ENCODE measurements at places on chromosomes 2 and 18.

- DNase-seq, result no peak
Observed at GRCh38 chr2:128565441-128565840, 246.8 kb upstream of the HS6ST1 start.

DNA sequence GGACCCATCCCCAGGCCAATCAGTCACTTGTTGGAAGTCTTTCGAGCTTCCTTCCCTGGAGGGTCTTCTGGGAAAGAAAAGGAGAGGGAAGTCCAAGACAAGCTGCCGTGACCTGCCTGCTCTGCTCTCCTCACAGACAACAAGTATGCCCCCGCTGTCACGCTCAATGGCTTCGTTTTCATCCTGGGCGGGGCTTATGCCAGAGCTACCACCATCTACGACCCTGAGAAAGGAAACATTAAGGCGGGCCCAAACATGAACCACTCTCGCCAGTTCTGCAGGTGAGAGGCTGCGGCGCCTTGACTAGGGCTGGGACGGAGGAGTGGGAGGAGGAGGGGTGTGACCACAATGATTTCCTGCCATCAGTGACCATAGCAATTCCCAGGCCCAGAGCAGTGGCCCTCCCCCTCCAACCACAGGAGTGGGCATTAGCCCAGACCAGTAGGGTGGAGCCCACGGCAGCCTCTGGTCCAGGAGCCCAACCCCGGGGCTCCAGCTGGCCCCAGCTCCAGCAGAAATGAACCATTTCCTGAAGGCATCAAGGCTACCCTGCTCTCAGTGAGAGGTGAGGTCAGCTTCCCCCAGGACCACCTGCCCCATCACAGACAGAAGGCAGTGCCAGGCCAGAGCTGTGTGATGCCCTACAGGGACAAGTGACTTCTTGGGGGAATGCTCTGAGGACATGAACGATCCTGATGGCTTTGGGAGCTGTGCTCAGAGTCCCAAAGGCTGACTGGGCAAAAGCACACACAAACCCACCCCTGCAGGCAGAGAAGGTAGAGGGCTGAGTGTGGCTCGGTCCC, 223.1 kb downstream of the ATAD2B start:
- DNase-seq, result no peak

GRCh38 chr2:31962757-31963361, 47.9 kb downstream of the MEMO1 start:
- DNase-seq, result no peak

GRCh38 chr2:217951521-217952247, 51.1 kb downstream of the TNS1 start:
- no peak for DNase-seq

DNA sequence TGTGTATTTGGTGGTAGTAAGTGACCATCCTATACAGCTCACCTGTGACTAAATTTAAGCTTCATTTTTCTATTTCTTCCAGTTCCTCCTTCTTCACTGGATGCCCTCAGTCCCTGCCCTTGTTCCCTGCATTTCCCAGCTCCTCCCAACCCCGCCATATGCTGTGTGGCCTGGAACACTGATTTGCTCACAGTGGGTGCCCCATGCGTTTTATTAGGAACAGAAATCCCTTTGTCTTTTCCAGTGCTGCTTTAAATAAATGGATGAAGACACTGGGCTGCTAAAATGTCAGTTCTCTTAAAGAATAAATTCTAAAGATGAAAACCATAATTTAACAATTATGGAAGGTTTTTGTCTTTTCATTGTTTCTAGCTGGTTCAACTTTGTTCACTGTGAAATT, 477.3 kb downstream of the DCDC2C start:
- no peak for DNase-seq

- DNase-seq, result peak; percentile 49
Observed at GRCh38 chr2:143936848-143937722, 582.8 kb downstream of the ZEB2 start.

GRCh38 chr2:227204452-227204851, 40.0 kb downstream of the COL4A3 start:
- no peak for DNase-seq

- no peak for DNase-seq
Observed at GRCh38 chr2:134712736-134713135, 6.1 kb downstream of the TMEM163 start.

DNA sequence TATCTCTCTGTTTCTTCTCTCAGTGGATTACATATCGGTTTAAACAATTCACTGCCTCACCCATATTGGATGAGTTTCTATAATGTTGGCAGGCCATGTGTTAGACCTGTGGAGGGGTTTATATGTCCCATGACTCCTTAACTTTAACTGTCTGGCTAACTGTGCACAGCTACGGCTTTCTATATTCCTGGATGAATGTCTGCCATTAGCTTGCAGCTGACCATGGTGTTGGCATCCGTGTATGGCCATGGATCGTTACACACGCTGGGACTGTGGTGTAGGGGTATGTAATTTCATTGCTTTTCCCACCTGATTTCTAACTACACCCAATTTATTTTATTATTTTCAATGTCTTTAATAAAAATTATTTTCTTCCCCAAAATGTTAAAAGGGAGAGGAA, 3.3 kb upstream of the TANC1 start:
- no peak for DNase-seq

DNA sequence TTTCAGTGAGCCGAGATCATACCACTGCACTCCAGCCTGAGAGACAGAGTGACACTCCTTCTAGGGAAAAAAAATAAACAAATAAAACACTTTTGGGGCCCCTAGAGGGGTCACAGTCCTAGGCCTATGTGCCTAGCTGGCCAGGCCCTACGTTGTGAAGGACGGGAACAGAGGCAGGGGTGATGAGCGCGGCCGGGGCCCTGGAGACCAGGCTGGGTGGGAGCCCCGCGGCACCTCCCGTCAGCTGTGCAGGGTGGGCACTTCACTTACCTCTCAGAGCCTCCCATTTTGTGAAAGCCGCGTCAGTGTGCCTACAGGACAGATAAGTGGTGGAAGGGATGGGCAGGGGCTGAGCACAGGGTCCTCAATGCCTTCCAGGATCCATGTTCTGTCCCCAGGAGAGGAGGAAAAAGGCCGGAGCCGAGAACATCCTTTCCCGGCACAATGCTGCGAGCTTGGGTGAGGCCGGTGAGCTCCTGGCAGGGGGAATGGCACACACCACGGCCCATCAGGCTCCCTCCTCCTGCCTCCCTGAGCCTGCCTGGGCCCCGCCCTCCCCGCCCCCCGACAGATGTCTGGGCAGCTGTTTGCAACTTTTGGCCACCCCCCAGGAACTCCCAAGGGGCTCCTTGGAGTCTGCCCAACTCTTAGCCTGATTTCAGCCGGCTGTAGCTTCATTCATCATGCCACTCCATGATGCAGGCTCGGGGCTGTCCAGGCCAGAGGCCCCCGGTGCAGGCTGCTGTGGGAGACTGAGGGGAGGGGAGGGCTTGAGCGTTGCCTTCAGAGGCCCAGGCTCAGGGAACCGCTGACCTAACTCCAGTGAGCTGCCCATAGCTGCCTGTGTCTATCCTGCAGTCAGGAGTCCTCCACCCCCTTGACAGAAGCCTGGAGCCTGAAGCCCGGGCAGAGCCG, 196.5 kb downstream of the TFCP2L1 start:
- DNase-seq, result no peak

DNA sequence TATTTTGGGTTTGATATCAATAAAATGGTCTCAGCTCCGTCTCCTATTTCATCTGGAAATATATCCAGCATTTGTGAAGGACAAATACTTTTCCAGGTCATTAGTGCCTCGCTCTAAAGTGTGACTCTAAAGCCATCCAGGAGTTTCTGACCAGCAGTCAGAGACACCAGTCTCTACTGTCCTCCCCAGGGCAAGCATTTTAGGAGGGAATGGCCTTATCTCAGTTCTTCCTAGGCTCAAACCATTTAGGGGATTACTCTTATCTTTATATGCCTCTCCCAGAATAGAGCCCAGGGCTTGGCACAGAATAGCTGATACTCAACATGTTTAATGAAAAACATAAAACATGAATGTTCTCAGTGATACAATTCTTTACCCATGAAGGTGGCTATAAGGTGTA, 187.6 kb downstream of the NAPG start:
- no peak for DNase-seq

GRCh38 chr2:68469935-68470334, 2.5 kb downstream of the APLF start:
- DNase-seq, result no peak

GRCh38 chr18:56921896-56922480, 224.9 kb upstream of the BOD1L2 start:
- DNase-seq, result no peak

- DNase-seq, result no peak
Observed at GRCh38 chr2:2557475-2557874, 226.4 kb upstream of the MYT1L start.

DNA sequence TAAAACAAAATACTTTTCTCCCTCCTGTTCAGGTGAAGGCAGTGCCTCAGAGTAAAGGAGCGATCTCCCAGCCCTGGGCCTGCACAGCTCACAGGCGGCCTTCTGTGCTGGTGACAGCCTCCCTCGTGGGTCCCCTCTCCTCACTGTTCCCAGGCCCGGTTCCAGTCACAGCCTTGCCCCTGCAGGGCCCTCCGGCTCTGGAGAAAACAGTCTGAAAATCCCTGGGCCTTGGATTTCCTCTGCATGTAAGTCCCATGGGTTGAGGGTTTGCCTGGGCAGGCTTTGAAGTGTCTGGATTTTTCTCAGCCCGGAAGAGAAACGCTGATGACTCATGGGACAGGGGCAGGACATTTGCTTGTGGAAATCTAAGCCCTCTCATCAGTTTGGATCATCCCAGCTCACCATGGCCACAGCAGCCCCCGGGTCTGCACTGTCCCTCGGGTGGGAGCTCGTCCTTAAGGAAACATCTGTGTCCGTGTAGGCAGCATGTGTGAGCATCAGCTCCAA, 186.1 kb upstream of the RAB12 start:
- DNase-seq, result no peak

GRCh38 chr2:112317303-112318158, 42.1 kb downstream of the ZC3H6 start:
- DNase-seq, result no peak

DNA sequence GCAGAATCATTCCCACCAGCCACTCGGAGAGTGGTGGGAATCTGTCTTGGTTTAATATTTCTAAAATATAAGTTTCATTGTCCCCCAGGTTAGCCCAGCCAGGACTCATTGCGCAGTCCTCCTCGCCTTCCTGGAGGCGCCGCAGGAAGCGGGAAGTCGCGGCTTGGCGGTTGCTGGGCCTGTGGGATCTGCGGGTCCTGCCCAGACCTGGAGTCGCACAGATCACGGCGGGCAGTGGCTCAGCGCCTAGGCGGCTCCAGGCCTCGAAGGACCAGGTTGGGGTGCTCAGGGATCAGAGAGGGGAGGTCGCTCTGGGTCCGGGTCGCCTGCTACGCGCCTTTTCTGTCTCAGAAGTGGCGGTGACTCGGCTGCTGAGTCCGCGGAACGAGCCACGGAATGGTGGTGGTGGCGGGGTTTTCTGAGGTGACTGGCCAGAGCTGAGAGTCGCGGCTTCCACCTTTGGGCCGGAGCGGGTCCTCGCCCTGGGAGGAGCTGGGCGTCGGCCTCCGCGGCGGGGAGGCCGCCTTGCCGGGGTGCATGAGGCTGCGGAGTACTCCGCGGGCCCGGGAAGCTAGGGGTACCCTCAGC, 2.6 kb downstream of the HOXD3 start:
- DNase-seq, result no peak

- DNase-seq, result peak; percentile 31
Observed at GRCh38 chr2:126749537-126749936, 93.6 kb downstream of the GYPC start.

GRCh38 chr2:8857709-8858108, 20.3 kb upstream of the KIDINS220 start:
- DNase-seq, result no peak

- no peak for DNase-seq
Observed at GRCh38 chr18:73947180-73947921, 200.3 kb downstream of the FBXO15 start.

DNA sequence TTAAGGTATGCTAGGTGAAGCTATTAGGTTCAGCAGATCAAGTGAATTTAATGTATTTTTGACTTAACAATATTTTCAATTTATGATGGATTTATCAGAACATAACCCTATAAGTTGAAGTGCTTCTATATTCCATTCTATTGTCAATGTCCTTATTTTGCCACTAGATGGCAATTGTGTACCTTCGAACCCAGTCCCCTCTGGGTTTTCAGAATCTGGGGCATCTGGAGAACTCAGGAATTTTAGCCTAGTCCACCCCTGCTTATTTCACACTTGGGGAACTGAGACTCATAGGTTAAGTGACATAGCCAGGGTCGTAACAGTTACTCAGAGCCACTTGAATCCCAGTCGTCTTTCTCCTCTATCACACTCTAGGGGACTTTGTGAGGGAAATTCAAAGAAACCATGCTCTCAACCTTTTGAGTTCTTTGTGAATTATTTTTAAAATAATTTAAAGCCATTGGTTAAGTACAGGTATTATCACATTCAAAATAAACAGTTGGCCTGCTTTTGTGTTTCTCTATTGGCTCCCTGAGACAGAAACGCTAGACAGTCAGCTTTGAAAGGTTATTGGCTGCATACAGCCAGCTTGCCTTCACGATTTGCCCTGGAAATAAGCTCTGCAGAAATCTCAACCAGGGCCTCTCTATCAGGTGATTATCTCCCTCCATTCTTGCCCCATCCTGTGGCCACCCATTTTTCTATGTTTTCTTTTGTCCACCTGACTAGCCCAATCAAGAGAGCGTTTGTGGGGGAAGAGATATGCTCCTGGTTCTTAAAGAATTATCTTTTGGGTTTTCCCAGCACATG, 145.0 kb downstream of the TTC27 start:
- DNase-seq, result peak; percentile 27

DNA sequence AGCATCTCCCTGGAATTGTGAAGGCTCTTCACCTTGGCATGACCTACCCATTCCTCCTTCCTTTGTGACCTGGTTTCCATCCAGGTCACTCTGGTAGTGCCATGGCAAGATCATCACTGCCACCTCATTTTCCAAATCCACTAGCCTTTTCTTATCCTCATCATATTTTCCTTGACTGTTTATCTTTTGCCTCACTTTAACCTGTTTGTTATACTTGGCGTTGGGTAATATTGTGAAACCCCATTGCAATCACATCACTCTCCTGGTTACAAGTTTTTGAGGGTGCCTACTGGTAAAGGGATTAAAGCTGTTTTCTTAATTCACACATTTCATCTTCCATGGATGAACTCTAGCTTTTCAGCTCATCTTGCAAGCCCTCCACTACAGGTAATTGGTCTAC, 39.1 kb upstream of the IGFBP2 start:
- DNase-seq, result no peak

DNA sequence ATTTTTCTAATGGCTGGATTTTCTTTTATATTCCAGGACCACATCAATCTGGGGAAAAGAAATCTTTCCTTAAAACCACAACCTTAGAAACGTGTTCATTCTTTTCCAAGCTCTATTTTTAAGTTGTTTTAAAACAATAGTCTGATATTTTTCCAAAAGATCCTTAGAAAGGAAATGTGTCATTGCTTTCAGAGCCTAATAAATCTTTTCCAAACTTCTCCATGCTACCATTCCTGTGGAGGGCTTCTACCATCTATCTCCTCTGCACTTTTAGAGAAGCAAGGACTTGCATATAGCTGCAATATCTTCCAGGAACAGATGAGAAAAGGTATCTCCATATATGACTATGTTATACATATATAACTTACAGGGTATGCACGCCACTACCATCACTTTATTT, 21.2 kb downstream of the WDFY1 start:
- no peak for DNase-seq

GRCh38 chr2:23561088-23561487, 176.1 kb downstream of the KLHL29 start:
- DNase-seq, result no peak

GRCh38 chr2:96198921-96199320, 9.7 kb downstream of the STARD7 start:
- DNase-seq, result no peak

Data from common myeloid progenitor, CD34-positive (primary cell).